T1000 (cell line): ENCODE measurements at places on chromosomes 12 and 14.

DNA sequence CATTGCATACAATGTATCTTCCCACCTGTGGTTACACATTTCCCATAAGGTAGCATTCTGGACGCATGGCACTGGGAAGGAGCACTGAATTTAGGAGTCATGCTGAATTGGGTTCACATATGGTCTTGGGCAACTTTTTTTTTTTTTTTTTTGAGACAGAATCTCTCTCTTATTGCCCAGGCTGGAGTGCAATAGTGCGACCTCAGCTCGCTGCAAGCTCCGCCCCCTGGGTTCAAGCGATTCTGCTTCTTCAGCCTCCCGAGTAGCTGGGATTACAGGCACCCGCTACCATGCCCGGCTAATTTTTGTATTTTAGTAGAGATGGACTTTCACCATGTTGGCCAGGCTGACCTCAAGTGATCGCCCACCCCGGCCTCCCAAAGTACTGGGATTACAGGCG lies 13.3 kb downstream of the DIP2B start:
- no peak for DNase-seq

GRCh38 chr12:114967151-114967550 lies 283.2 kb upstream of the TBX3 start:
- no peak for DNase-seq

GRCh38 chr14:84247693-84248092 lies 1282.3 kb upstream of the FLRT2 start:
- no peak for DNase-seq

GRCh38 chr14:77094672-77095284 lies 3.3 kb upstream of the CIPC start:
- peak; percentile 50 for DNase-seq

- no peak for DNase-seq
These were observed 507.5 kb downstream of the NAV3 start for GRCh38 chr12:78338054-78338785.

DNA sequence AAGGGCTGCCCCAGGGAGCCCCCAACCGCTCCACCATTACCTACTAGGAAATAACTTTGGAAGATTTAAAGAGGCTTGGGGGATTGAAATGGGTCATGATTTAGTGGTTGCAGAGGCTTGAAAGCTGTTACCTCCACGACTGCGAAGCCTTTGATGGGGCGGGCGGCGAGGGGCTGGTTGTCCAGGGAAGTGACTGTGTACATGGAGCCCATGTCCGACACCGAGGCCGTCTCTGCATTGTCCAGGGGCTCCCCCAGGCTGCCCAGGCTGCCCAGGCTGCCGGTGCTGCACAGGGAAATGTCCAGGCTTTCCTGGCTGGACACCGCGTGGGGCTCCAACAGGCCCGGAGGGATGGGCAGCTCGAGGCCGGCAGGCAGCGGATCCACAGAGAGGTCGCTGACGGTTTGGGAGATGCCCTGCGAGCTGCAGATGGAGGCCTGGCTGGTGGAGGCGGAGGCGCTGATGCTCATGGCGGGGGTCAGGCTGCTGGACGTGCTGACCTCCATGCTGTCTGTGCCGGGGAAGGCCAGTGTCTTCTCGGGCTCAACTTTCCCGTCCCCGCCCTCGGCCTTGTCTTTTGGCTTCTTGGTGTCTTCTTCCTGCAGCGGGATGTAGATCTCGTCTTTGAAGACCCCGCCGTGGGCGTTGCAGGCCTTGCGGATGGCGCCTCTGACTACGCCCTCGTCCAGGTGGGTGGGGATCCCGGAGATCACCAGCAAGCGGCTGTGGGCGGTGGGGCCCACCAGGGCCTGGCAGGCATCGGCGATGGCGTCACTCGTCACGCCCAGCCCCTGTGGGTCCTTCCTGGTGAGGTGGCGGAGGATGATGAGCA lies 58.9 kb downstream of the TRAFD1 start:
- no peak for DNase-seq

DNA sequence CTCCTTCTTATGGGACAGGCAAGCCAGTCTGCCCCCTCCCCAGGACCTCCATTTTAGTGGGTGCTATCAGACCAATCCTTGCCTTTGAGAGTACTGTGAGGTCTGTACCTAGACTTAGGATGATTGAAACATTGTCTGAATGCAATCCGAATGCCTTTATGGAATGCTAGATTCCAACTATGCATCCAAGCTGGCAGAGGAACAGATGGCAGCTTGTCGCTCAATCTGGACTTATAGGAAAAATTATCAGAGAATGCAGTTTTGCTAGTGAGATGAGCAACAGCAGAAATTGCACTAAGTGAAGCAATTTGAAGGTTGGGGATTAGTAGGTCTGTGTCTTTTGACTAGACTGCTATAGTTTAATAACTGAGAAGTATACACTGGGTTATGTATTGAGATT lies 109.1 kb downstream of the DYRK2 start:
- no peak for DNase-seq

DNA sequence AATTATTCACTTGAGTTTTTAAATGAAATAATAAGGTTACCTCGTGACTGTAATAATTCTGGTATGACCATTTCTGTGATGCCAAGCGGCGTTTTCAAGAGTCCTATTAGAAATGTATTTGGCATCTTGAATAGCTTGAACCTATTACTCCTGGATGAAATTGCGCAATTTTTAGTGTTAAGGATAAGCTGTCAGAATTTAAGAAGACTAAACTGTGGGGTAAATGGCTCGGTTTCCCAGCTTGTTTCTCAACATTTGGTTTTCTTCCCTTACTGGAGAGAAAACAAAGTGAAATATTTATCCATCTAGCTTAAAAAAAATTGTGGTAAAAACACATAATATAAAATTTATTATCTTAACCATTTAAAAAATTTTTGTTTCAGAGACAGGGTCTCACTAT lies 26.8 kb downstream of the PCNX1 start:
- DNase-seq: no peak
